ENCODE measurements at places on chromosomes 13 and 19. TPM values are rescaled to one million over a fixed set of nuclear protein-coding genes. Genes with fewer than 3 reads are reported as not detected.

The RUVBL2 gene
- total RNA-seq = 133 TPM

The ZNF417 gene
- total RNA-seq = 8.6 TPM

The TBC1D4 gene
- total RNA-seq = 67.7 TPM

The C19orf33 gene
- 37.2 TPM for total RNA-seq

The S1PR4 gene
- total RNA-seq = not detected

The FGF22 gene
- total RNA-seq = 0.35 TPM

The CEACAM8 gene
- total RNA-seq = not detected

The KLK1 gene
- not detected for total RNA-seq

The TMPRSS9 gene
- total RNA-seq = not detected

The SIGLEC9 gene
- not detected for total RNA-seq

The CERS1 gene
- 12.3 TPM for total RNA-seq

The CRLF1 gene
- total RNA-seq = not detected

The COL4A2 gene
- 1,851 TPM for total RNA-seq

The LHFPL6 gene
- 19.1 TPM for total RNA-seq

The TNNI3 gene
- total RNA-seq = not detected

The MIA gene
- not detected for total RNA-seq

The DENND1C gene
- total RNA-seq = not detected

The ZNF569 gene
- 5.2 TPM for total RNA-seq

The PDX1 gene
- total RNA-seq = not detected

The BCL3 gene
- total RNA-seq = 30.0 TPM

The FLT3LG gene
- 4.4 TPM for total RNA-seq

The MIR17HG gene
- 2.4 TPM for total RNA-seq

The OR10H1 gene
- total RNA-seq = not detected

The OR7A5 gene
- total RNA-seq = not detected

The ACTMAP gene
- 5.7 TPM for total RNA-seq

The LAIR1 gene
- not detected for total RNA-seq

The ZNF14 gene
- 2.5 TPM for total RNA-seq

The IGFL1 gene
- not detected for total RNA-seq

The F10 gene
- total RNA-seq = not detected

The BORA gene
- total RNA-seq = 12.5 TPM

The PRODH2 gene
- total RNA-seq = not detected

The SYCN gene
- total RNA-seq = not detected

The ZNF234 gene
- 3.6 TPM for total RNA-seq

The NHLRC3 gene
- 11.4 TPM for total RNA-seq

The FAM216B gene
- total RNA-seq = not detected

The NLRP5 gene
- not detected for total RNA-seq

The CYP4F2 gene
- total RNA-seq = not detected

The CCDC169 gene
- 1.6 TPM for total RNA-seq

The GIPC1 gene
- total RNA-seq = 161 TPM

The REXO1 gene
- 19.2 TPM for total RNA-seq

The FBN3 gene
- total RNA-seq = not detected

The CFAP97D2 gene
- total RNA-seq = not detected

The SPRY2 gene
- total RNA-seq = 34.9 TPM

The NLRP9 gene
- total RNA-seq = not detected

The PDE4C gene
- total RNA-seq = not detected

The RDH8 gene
- not detected for total RNA-seq

The SOX21 gene
- not detected for total RNA-seq

The KLF12 gene
- 6.2 TPM for total RNA-seq
